ENCODE measurements at places on chromosomes 7 and 10. TPM values are rescaled to one million over a fixed set of nuclear protein-coding genes. Genes with fewer than 3 reads are reported as not detected.

DNA sequence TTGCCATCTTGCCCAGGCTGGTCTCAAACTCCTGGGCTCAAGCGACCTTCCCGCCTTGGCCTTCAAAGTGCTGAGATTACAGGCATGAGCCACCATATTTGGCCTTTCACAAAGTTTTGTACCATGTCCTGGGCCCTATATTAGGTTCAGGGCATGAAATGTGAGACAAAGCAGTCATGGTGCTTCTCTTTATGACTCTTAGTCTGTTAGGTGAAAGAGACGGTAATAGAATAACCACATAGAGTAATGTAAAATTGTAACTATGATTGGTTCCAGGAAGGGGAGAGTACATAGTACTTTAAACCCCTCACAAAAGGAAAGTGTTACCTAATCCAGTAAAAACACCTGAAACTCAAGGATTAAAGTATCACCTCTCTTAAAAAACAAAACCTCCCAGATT lies 144.7 kb downstream of the SPAG6 start:
- H3K27ac ChIP-seq = no peak overlapping the region
- DNase-seq = no peak
- peaks cover 17% of the 10 kb centered on the region for H3K27me3 ChIP-seq
- no peaks in the 10 kb centered on the region for H3K36me3 ChIP-seq
- H3K4me1 ChIP-seq = peaks cover 15% of the 10 kb centered on the region
- no peak overlapping the region for H3K4me3 ChIP-seq

- no peak overlapping the region for H3K4me3 ChIP-seq
- no peak overlapping the region for H3K27ac ChIP-seq
- H3K4me1 ChIP-seq = no peaks in the 10 kb centered on the region
- peaks cover 4% of the 10 kb centered on the region for H3K27me3 ChIP-seq
These were observed 77.9 kb downstream of the MRPL32 start for GRCh38 chr7:43010061-43010460.

GRCh38 chr10:81439445-81439844 lies 435.5 kb upstream of the NRG3 start:
- no peak overlapping the region for H3K27ac ChIP-seq
- no peak overlapping the region for H3K4me3 ChIP-seq
- H3K27me3 ChIP-seq = no peaks in the 10 kb centered on the region
- H3K4me1 ChIP-seq = no peaks in the 10 kb centered on the region
- no peak for DNase-seq

DNA sequence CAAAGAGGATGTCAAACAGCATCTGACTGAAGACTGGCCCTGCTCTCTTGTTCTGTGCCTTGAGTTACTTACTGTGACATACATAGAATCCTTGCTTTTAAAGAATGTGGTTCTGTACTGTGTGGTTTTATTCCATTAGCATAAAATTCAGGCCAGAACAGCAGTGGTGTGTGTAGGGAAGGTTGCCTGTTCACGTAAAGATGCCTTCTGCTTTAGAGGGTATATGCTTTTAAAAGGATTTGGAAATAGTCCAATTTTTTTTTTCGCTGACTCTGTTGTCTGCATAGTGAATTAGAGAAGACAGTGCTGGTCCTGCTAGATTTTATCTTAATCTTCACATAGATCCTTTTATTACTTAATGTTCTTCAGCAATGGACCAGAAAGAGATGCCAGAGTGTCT lies 470.8 kb upstream of the SEMA3A start:
- peaks cover 5% of the 10 kb centered on the region for H3K27me3 ChIP-seq
- no peak overlapping the region for H3K27ac ChIP-seq
- DNase-seq = no peak
- H3K4me3 ChIP-seq = no peak overlapping the region

GRCh38 chr7:132783824-132784223 lies 207.6 kb upstream of the PLXNA4 start:
- H3K36me3 ChIP-seq = peaks cover 11% of the 10 kb centered on the region
- no peak overlapping the region for H3K4me3 ChIP-seq
- no peak for DNase-seq
- no peak overlapping the region for H3K27ac ChIP-seq
- H3K4me1 ChIP-seq = no peaks in the 10 kb centered on the region

- no peaks in the 10 kb centered on the region for H3K36me3 ChIP-seq
- no peaks in the 10 kb centered on the region for H3K27me3 ChIP-seq
- H3K27ac ChIP-seq = no peak overlapping the region
- DNase-seq = no peak
- peaks cover 2% of the 10 kb centered on the region for H3K4me1 ChIP-seq
These were observed 273.0 kb downstream of the ZMYND11 start for GRCh38 chr10:408236-408635.

GRCh38 chr7:144019457-144019856 lies 19.3 kb downstream of the OR6B1 start:
- peaks cover 2% of the 10 kb centered on the region for H3K4me1 ChIP-seq
- H3K27ac ChIP-seq = no peak overlapping the region
- no peak for DNase-seq
- H3K36me3 ChIP-seq = no peaks in the 10 kb centered on the region

GRCh38 chr10:73900064-73900463 lies 10.9 kb upstream of the PLAU start:
- no peak for DNase-seq
- peaks cover 5% of the 10 kb centered on the region for H3K4me1 ChIP-seq
- H3K36me3 ChIP-seq = no peaks in the 10 kb centered on the region
- H3K4me3 ChIP-seq = no peak overlapping the region
- H3K27me3 ChIP-seq = peaks cover 6% of the 10 kb centered on the region
- no peak overlapping the region for H3K27ac ChIP-seq

- no peak overlapping the region for H3K4me3 ChIP-seq
- no peak overlapping the region for H3K27ac ChIP-seq
- no peaks in the 10 kb centered on the region for H3K36me3 ChIP-seq
- no peaks in the 10 kb centered on the region for H3K4me1 ChIP-seq
These were observed 35.4 kb upstream of the CDK14 start for GRCh38 chr7:90560730-90561129.

GRCh38 chr7:129405527-129405926 lies 28.7 kb upstream of the STRIP2 start:
- no peak overlapping the region for H3K4me3 ChIP-seq
- H3K4me1 ChIP-seq = peaks cover 26% of the 10 kb centered on the region
- DNase-seq = no peak

GRCh38 chr10:116465546-116465945 lies 37.9 kb downstream of the PNLIPRP3 start:
- no peaks in the 10 kb centered on the region for H3K36me3 ChIP-seq
- no peaks in the 10 kb centered on the region for H3K27me3 ChIP-seq
- H3K4me3 ChIP-seq = no peak overlapping the region
- no peak for DNase-seq

DNA sequence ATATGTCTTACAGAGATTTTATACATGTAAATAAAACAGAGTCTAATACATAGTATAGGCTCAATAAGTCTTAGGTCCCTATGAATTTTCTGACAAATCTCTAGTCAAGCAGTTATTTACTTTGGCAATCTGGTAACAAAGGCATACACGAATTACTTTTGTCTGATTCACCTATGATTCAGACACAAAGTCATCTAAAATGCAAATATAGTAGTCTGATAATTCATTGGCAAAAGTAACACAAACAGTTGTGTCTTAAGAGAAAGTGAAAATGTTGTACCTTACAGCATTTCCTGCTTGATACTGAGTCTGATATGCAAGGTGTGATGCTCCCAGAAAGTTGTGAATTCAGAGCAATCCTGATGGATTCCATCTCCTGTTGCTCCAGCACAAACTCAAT lies 209.4 kb upstream of the PRSS1 start:
- no peak for DNase-seq
- no peaks in the 10 kb centered on the region for H3K27me3 ChIP-seq
- peaks cover 29% of the 10 kb centered on the region for H3K4me1 ChIP-seq
- H3K27ac ChIP-seq = no peak overlapping the region

DNA sequence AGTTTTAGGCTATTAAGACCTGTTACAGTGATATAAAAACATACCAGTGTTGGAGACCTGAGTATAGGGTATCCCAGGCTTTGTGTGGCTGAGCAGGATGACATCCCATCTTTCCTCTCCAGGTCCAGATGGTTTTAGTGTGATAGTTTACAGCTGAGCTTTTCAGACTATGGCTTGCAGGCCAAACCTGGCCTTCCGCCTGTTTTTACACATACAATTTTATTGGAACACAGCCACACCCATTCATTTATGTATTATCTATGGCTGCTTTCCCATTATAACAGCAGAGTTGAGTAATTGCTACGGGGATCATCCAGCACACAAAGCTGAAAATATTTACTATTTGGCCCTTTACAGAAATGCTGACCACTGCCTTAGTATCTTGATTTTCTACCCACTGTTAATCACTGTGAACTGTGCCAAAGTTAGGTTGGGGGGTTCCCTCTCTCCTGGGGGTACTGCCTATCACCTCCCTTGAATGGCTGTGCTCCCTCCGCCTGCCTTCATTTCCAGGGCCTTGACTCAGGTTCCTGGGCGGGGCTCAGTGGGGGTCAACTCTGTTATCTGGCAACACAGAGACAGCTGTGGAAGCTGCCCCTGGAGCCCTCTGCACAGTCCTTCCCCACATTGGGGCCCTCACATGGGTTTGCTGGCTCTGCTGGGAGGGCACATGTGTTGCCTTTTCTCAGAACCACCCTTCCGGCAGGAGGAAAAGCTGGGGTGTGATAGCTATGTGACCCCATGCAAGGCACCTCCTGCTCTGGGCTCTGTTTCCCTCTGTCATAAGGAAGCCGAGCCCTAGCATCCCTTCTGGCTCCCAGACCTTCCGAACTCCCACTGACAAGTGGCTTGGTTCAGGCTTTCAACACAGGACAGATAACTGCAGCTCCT lies 40.3 kb upstream of the SH2D4B start:
- no peaks in the 10 kb centered on the region for H3K27me3 ChIP-seq
- H3K27ac ChIP-seq = peak overlapping the region; percentile 90
- peak overlapping the region; percentile 6 for H3K4me3 ChIP-seq
- DNase-seq = no peak

- H3K4me1 ChIP-seq = peaks cover 22% of the 10 kb centered on the region
- no peak overlapping the region for H3K27ac ChIP-seq
- H3K4me3 ChIP-seq = no peak overlapping the region
- no peak for DNase-seq
- no peaks in the 10 kb centered on the region for H3K27me3 ChIP-seq
- H3K36me3 ChIP-seq = no peaks in the 10 kb centered on the region
These were observed 11.1 kb downstream of the CHST3 start for GRCh38 chr10:71975087-71975870.

- H3K27me3 ChIP-seq = peaks cover 14% of the 10 kb centered on the region
- H3K4me1 ChIP-seq = peaks cover 3% of the 10 kb centered on the region
- peak; percentile 8 for DNase-seq
- no peak overlapping the region for H3K4me3 ChIP-seq
These were observed 3.8 kb downstream of the GPRIN2 start for GRCh38 chr10:46552526-46553237.

- peaks cover 36% of the 10 kb centered on the region for H3K27me3 ChIP-seq
- H3K4me3 ChIP-seq = no peak overlapping the region
- H3K4me1 ChIP-seq = no peaks in the 10 kb centered on the region
- no peak for DNase-seq
- no peak overlapping the region for H3K27ac ChIP-seq
These were observed 62.9 kb downstream of the SYPL1 start for GRCh38 chr7:106049139-106049752.

GRCh38 chr7:150781103-150781502 lies 19.1 kb downstream of the TMEM176B start:
- no peak overlapping the region for H3K27ac ChIP-seq
- no peaks in the 10 kb centered on the region for H3K36me3 ChIP-seq
- peaks cover 27% of the 10 kb centered on the region for H3K27me3 ChIP-seq
- DNase-seq = no peak

DNA sequence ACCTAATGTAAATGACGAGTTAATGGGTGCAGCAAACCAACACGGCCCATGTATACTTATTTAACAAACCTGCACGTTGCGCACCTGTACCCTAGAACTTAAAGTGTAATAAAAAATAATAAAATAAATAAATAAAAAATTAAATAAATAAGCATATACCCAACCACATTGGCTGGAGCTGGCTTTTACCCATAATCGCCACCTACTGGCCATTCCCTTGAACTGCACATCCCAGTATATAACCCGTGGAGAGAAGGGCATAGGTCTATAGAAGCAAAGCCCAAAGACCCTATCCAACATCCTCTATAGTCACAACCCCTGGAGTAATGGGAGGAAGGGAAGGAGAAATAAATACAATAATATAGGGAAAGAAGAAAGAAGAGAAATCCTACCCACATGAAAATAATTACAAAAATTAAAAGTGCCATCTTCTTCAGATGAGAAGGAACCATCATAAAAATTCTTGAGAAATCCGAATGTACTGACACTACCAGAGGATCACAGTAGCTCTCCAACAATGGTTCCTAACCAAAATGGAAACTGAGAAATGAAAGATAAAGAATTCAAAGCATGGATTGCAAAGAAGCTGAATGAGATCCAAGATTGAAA lies 65.6 kb downstream of the TWIST1 start:
- H3K4me3 ChIP-seq = no peak overlapping the region
- DNase-seq = no peak
- H3K27ac ChIP-seq = no peak overlapping the region

DNA sequence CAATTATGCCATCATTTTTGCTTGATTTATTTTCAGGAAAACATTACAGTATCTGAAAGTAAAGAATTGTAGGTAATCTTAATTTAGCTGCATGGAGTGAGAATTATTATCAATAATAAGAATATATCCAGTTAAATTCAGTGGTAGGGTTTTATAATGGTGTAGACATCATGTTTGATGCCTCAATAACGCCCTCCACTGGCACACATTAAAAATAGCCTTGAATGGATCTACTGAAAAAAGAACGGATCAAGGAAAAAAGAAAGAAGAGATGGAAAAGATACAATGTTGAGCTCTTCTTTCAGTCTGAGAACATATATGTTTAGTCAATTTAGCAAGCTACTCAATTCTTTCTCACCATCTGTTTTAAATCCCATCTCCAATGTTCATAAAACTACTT lies 319.2 kb downstream of the CDC14C start:
- DNase-seq = no peak
- no peak overlapping the region for H3K4me3 ChIP-seq
- no peak overlapping the region for H3K27ac ChIP-seq
- no peaks in the 10 kb centered on the region for H3K27me3 ChIP-seq
- H3K36me3 ChIP-seq = no peaks in the 10 kb centered on the region

DNA sequence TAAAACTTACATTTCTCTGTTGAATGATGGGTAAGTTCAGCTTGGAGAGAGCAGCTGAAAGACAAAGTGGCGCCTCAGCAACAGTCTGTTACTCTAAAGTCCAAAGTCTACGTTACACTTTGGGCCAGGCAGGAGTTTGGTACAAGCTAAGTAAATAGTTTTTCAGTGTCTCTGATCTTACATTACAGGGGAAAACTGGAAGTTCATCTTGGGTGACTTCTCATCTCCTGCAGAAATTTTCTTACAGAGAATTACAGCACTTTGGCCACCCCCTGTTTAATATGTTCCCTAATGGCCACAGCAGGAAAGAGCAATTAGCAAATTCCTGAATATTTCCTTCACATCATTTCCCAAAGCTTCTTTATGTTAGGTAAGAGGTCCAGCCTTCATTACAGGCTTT lies 67.1 kb downstream of the ABCC2 start:
- H3K4me1 ChIP-seq = no peaks in the 10 kb centered on the region
- H3K4me3 ChIP-seq = no peak overlapping the region
- DNase-seq = no peak
- peaks cover 15% of the 10 kb centered on the region for H3K27me3 ChIP-seq
- H3K36me3 ChIP-seq = no peaks in the 10 kb centered on the region

Gene SUN3
- total RNA-seq = not detected

Gene ANXA8
- 7.5 TPM for total RNA-seq

Gene DOCK4
- total RNA-seq = 0.41 TPM

Gene CDNF
- total RNA-seq = 0.67 TPM

Gene GPR146
- 5.6 TPM for total RNA-seq

Gene GPRIN2
- total RNA-seq = not detected

Gene GIMAP4
- 39.1 TPM for total RNA-seq

Gene TMEM178B
- 0.30 TPM for total RNA-seq

Gene PVRIG
- total RNA-seq = 21.7 TPM

Gene LOXL4
- not detected for total RNA-seq

Gene LRRTM3
- total RNA-seq = not detected

Gene TMEM130
- total RNA-seq = not detected

Gene TFEC
- total RNA-seq = not detected

Gene NAT16
- total RNA-seq = not detected

Measured in activated T-helper 2 cell treated with anti-CD3 and anti-CD28 coated beads, Interferon-gamma antibody, Interleukin-2, Interleukin-4, amounts not matched to agents 10 μg/mL and 5 μg/mL and 100 μg/mL, durations not matched to agents 14 hours and 24 hours and 36 hours (primary cell).